CD4-positive, alpha-beta T cell treated with Interleukin-6 at 100 ng/mL for 8 hours (primary cell): ENCODE measurements at places on chromosomes 2 and 18.

DNA sequence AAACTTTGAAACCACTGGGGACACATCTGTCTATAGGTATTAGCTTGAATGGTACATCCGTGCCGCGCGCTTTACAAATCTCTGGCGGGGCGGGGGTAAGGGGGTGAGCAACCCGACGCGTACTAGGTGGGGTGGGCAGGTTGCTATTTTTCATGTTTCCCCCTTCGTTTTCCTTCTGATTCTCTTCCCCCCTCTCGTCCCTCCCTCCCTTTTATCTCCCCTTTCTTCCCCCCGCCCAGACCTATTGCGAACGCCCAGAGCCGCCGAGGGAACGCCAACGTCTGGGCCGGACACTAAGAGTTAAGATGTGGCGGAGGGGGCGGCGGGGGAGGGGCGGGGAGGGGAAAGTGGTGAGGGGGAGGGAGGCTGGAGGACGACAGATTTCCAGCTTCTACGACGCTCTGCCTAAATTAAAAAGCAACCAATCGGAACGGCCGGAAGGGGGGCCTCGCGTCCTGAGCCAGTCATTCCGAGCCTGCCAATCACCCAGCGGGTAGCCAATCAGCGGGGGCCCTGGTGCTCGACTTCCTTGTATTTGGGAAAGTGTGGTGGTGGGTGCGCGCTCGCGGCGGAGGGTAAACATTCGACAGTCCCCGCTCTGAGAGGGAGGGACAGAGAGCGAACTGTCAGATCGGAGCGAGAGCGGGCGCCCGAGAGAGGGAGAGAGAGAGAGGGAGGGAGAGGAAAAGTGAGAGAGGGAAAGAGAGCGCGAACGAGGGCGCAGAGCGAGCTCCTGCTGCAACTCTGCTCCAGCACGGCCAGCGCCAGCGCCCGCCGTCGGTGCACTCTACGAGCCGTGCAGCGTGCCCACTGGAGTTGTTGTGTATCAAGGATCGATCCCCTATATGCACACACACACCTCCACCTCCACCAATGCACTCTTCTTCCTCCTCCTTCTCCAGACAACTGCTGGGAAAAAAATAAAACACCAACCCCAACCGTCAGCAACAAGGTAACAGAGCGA is at the start of gene POU3F3:
TSS of gene POU3F3 (plus strand) at position 582 of the 964 bp plus-strand sequence. CDS start 1,396 bp downstream, outside the sequence.
- DNase-seq = peak; percentile 20

GRCh38 chr2:109423556-109424359 is 190.0 kb downstream of the SEPTIN10 start:
- no peak for DNase-seq

DNA sequence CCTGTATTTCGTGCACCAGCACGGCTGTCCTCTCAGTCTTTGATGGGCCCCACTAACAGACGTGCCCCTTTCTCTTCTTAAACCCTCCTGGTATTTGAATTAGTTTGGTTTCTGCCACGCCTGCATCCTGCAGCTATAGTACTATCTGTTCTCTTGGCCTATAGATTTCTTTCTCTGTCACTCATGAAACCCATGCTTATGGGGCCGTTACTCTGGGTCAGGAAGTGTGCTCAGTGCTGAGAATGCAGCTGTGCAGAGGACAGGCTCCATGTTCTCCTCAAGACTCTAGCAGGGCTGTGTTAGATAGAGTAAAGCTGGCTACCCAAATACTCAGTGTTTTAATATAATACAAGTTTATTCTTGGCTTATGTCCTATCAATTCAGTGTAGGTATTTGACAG is 180.0 kb downstream of the INSIG2 start:
- no peak for DNase-seq

DNA sequence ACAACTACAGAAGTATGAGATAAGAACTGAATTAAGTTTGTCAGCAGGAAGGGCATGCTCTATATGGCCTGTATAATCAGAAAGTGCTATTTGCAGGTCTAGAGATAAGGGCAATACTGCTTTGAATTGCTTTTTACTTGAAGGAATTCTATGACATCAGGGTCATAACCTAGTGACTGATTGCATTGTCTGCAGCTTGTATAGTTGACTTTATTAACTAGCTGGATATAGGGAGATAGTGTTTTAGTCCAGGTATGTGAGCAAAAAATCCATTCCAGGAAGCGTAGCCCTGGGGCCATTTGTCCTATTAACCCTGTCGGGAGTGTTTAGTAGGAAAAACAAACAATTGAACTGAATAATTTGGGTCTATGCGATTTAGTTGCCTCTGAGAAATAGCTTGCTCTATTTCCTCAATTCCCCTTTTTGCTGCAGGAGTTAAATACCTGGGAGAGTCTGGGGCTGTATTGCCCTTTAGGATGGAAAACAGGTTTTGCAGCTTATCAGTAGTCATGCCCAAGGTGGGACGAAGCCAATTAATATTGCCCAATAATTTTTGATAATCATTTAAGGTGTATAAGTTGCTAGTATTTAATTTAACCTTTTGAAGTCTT is 30.0 kb downstream of the HTR2B start:
- no peak for DNase-seq

DNA sequence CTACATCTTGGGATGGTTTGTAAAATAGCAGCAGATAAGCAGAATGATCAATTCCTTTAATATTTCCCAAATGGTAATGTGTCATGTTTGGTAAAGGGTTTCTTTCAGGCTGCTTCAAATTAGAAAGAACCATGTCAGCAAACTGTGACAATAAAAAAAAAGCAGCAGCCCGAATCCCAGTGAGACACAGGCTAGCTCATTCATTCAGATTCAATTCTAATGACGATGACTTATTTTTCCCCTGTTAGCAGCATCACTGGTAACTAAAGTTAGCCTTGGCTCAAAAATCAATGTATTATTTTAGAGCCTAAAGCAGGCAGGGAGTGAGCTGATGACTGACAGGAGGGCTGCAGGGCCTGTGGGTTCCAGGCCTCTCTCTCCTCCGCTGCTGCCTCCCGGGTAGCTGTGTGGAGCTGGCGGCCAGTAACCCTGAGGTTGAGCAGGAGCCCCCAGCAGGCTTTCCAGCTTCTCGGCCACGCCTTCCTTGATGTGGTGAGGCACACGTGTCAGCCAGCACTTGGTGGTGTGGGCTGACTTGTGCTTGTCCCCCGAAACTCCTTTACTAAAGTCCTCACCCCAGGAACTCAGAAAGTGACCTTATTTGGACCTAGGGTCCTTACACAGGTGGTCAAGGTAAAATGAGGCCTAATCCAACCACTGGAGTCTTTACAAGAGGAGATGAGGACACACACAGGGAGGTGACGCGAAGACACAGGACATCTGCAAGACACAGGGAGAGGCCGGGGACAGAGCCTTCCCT is 120.5 kb upstream of the HS6ST1 start:
- no peak for DNase-seq

- no peak for DNase-seq
Observed at GRCh38 chr2:169011698-169012097, 19.4 kb downstream of the ABCB11 start.

GRCh38 chr2:160365716-160366367 is 127.8 kb downstream of the RBMS1 start:
- DNase-seq = no peak

GRCh38 chr18:75337348-75337747 is 90.2 kb downstream of the SMIM21 start:
- no peak for DNase-seq

DNA sequence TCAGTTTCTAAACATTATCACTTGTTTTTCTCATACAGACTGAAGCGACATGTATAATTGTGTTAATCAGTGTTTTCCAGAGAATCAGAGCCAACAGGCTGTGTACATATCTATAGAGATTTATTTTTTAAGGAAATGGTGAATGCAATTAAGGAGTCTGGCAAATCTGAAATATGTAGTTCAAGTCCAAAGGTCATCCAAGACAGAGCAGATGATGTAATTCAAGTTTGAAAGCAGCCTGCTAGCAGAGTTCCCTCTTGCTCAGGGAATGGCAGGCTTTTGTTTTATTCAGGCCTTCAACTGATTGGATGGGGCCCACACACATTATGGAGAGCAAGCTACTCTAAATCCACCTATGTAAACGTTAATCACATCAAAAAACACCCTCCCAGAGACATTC is 282.6 kb downstream of the CBLN2 start:
- DNase-seq = no peak

- no peak for DNase-seq
Observed at GRCh38 chr2:231673348-231673770, 35.0 kb upstream of the PTMA start.

DNA sequence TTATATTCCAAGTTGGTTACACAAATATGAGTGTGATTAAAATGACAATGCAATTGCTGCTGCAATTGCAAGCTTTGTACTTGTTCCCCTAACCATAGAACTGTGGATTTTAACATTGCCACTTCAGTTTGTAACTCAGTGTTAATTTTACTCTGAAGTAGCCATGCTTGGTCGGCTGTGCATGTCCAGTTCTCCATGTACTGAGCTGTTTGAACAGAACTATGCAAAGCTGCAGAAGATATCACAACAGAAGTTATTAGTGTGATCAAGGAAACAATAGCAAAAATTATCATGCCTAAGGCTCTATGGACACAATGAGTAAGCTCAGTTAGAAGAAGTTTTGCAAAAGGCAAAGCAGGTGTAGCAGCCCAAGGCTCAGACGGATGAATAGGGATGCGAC is 45.3 kb downstream of the CXCR4 start:
- DNase-seq = no peak

DNA sequence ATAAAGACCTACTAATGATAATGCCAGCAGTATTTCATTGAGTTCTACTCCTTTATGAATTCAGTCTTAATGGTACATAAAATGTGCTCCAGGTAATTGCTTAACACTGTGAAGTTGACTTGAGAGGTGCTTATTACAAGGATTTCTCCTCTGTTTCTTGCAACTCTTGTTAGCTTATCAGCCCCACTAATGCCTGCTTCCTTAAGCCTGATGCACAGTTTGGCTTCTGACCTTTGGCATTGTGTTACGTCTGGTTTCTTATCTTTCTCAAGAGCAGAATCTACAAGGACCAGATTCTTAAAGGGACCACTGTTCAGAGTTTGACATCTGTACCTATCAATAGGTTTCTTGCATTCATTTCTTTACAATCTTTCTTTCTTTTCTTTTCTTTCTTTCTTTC is 223.9 kb upstream of the CWC22 start:
- DNase-seq = no peak

- DNase-seq = no peak
Observed at GRCh38 chr18:49525981-49526380, 35.9 kb upstream of the LIPG start.

- DNase-seq = no peak
Observed at GRCh38 chr18:54390838-54391237, 33.1 kb downstream of the C18orf54 start.

GRCh38 chr2:172884336-172884735 is 148.7 kb downstream of the RAPGEF4 start:
- DNase-seq = no peak

GRCh38 chr2:70985283-70985688 is 6.9 kb downstream of the ANKRD53 start:
- DNase-seq = no peak

GRCh38 chr18:59873641-59874040 is 26.2 kb upstream of the PMAIP1 start:
- DNase-seq = no peak

GRCh38 chr2:237164474-237165042 is 78.9 kb downstream of the COPS8 start:
- no peak for DNase-seq

DNA sequence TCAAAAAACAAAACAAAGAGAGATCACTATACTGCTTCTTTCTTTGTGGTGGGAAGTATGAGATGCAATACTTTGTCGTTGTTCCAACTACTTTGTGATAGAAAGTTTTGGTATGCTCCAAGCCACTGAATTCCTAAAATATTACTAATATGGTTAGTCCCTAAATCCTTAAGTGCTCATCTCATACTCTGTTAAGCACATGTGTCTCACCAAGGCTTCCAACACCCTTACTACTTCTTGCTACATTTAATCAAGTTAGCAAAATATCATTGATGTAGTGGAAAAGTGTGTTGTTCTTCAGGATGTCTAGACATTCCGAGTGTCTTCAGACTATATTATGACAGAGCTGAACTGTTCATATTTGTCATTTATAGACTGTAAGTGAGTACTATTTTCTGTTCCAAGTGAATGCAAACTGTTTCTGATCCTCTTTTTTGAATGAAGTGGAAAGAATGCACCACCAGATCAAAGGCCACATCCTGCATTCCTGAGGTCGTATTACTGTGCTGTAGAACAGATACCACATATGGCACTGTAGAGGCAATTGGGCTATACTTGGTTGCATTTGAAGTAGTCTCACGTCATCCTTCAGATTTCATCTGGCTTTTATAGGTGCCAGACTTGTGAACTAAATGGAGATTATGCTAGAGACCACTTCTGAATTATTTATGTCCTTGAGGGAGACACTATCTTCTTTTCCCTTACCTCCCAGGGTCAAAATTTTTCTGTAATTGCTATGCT is 298.4 kb upstream of the ZNF521 start:
- DNase-seq = no peak

- DNase-seq = no peak
Observed at GRCh38 chr2:236785611-236786057, 216.0 kb downstream of the ACKR3 start.

DNA sequence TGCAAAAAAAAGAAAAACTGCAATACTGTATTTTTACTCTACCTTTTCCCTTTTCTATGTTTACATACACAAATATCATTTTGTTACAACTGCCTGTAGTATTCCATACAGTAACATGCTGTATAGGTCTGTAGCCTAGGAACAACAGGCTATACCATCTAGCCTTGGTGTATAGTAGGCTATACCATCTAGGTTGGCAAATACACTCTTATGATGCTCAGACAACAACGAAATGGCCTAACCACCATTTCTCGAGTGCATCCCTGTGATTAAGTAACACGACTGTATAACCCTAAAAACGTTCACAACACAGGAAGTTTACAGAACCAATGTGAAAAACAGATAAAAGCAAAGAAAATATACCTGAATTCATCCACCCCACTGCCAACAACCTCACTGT is 64.0 kb downstream of the MEMO1 start:
- DNase-seq = no peak

DNA sequence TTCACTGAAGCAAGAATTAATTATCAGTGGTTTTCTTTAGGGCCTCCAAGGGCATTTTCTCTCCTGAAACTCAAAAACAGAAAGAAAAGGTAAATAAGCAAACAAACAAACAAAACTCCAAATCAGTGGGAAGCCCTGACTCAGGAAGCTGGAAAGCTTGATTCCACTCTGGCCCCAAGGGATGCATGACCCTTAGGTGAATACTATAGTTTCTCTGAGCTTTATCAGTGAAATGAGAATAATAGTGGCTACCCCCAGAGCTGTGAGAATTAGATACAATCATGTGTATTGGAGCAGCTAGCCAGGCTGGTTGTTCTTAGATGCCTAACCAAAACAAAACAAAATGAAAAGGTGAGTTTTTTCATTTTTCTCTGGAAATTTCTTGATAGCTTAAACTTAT is 585.1 kb downstream of the CNTNAP5 start:
- DNase-seq = no peak

DNA sequence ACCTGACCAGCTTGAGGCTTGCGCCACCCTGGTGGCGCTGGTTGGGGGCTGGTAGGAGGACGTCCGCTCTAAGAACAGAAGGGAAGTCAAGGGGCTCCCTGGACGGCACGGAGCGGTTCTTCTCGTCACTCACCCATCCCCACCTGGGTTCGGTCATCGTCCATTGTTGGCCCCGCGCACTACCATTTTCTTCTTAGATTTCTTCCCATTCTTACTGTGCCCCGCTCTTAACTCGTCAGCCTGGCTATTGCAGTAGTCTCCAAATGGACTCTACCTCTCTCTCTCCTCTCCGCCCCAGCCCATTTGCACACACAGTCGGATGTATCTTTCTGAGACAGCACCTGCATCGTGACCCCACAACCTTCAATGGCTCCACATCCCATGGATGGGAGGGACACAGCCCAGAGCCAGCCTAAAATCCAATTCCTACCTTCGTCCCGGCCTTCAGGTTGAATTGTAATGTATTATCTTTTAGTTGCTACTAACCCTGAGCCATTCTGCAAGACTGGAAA is 814 bp upstream of the RAB1A start:
- DNase-seq = no peak
